Activated CD4-positive, alpha-beta T cell treated with anti-CD3 and anti-CD28 coated beads for 36 hours (primary cell): ENCODE measurements at places on chromosomes 3 and 15.

- DNase-seq = peak; percentile 57
Observed at GRCh38 chr15:68797191-68797590, 23.5 kb downstream of the ANP32A start.

DNA sequence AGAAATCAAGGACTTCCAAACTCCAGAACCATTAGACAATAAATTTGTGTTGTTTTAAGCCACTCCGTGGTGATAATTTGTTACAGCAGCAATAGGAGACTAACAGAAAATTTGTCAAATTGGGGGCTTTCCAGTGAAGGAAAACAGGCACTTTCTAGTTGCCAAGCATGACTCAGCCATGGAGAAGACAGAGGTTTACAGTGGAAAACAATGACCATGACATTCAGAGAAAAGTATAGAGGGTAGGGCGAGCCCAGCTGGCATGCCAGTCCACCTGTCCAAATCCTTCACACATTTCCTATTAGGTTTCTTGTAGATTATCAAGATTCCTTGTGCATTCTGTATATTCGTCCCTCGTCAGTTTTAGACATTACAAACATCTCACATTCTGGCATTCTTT, 24.9 kb downstream of the SLCO2A1 start:
- DNase-seq = no peak

- DNase-seq = no peak
Observed at GRCh38 chr3:193831495-193832455, 238.8 kb downstream of the OPA1 start.

DNA sequence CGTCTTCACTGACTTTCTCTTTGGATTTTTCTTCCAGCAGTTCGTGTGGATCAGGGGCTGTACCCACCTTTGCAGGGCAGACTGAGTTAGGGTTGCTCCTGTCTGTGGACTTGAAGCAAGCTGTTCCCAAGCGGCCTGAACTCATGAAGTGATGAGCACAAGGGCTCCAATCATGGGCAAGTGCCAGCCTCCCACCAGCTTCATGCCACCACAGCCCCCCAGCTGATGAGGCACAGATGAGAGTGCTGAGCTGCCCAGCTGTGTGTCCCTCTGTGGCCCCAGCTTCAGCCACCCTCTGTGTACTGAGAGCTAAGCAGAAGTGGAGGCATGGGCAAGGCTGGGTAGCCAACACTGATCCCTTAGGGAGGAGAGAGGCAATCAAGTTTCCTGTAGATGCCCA, 3.3 kb upstream of the PLCB2 start:
- no peak for DNase-seq

DNA sequence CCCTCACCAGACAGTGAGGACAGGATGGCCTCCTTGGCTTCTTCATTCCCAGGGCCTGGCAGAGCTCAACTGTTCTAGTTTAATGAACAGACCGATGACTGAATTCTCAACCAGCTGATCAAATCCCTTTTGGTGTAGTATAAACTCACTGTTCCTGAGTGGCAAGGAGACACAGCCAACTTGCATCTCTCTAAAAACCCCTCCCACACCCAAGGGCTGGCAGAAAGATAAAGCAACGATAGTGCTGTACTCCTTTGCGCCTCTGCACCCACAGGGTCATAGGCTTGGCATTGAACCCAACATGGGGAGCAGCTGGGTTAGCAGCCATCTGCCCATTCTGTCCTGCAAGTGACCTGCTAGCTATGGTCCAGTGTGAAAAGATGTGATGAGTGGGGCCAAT, 103.2 kb downstream of the RYK start:
- no peak for DNase-seq

- DNase-seq = no peak
Observed at GRCh38 chr3:125324341-125324740, 50.8 kb downstream of the ZNF148 start.

- no peak for DNase-seq
Observed at GRCh38 chr3:128498127-128498626, 5.2 kb upstream of the GATA2 start.

GRCh38 chr3:170387950-170388349, 30.4 kb downstream of the SKIL start:
- DNase-seq = no peak

DNA sequence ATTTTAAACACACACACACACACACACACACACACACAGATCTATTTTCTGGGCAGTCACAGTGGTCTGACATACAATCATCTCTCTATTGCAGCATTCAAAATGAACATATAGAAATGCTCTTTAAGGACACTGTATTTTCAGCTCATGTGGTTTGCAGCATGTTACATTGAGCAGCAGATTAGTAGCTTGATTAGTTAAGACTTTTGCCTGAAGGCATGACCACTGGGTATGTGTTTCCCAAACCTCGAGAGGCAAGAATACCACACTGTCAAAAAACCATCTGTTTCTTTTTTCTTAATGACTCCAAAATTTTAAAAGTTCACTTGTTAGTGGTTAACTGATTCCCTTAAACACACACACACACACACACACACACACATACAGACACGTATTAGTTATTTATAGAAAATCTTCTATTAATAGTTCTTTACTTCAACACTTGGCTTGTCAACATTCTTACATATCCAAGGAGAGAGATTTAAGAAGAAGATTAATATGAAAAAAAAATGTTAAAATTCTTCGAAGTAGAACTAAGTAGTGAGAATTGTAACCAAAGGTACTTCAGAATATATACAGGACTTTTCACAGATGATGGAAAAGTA, 518.2 kb downstream of the CADM2 start:
- DNase-seq = no peak

- DNase-seq = peak; percentile 75
Observed at GRCh38 chr15:89129123-89129815, 41.0 kb downstream of the ABHD2 start.

GRCh38 chr15:27937851-27938250, 161.3 kb downstream of the OCA2 start:
- no peak for DNase-seq

DNA sequence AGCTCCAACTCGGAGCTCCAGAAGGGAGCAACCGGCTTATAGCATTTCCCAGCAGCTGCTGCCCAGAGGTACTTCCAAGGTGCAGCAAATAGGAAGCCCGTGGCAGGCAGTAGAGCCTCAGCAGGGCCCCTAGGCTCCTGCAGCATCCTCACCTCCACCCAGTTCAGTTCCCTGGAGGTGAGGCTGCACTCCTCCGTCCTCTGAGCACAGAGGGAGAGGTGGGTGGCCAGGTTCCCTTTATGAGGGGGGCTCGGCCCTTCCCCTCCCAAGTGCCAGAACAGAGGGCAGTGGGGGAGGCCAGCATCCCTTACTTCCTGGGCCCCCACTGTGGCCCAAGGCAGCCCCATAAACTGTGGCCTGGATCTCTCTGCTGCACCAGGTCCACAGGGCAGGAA, 150.2 kb downstream of the ATP10A start:
- DNase-seq = no peak

DNA sequence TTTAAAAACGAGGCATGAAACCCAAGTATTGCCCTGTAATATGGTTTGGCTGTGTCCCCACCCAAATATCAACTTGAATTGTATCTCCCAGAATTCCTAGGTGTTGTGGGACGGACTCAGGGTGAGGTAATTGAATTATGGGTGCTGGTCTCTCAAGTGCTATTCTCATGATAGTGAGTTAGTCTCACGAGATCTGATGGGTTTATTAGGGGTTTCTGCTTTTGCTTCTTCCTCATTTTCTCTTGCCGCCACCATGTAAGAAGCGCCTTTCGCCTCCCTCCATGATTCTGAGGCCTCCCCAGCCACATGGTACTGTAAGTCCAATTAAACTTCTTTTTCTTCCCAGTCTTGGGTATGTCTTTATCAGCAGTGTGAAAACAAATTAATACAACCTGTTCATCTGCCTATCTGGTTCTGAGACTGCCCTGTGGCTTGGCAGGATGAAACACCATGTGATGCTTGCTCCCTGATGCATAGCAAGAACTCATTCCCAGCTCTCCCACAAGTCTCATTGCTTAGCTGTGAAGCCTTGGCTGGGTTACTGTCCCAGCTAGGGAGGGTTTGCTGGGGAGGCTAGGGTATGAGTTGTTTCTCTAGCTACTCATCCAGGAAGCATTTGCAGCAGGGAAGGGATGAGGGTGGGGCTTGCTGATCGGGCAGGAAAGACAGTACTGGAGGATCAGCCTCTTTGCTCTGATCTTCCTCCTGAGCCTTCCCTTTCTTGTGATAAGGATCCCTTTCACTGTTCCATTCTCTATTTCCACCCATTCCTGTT, 3.7 kb upstream of the SQOR start:
- no peak for DNase-seq

- DNase-seq = no peak
Observed at GRCh38 chr15:70748281-70748747, 15.0 kb downstream of the UACA start.

DNA sequence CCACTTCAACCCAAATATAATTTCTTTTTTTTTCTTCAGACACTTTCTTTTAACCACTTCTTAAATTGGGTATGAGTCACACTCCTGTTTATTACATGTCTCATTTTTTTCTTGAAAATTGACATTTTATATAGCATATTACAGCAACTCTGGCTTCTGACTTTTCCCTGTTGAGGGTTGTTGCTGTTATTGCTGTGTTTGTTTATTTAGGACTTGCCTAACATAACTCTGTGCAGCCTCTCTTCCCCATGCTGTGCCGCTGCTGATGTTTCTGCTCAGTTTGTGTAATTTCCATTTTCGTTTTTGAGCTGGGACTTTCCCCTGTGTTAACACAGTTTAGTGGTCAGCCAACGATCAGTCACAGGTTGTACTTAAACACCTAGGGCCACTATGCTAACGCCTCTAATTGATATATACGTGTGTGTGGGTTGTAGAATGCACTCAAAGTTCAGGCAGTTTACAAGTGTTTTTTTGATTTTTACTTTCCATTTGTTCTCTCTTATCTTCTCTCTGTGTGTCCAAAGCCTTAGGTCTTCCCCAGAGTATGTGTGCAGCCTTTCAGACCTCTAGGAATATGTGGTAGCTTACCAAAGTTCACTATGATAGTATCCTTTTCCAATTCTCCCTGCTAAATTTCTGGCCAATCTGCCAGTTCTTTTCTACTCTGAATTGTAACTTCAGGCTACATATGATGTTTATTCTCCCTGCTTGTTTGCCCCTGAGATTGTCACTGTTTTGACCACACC, 337.2 kb downstream of the ZBTB20 start:
- peak; percentile 11 for DNase-seq

- DNase-seq = no peak
Observed at GRCh38 chr3:176795891-176796290, 401.4 kb downstream of the TBL1XR1 start.

- DNase-seq = no peak
Observed at GRCh38 chr3:37377670-37378069, 203.3 kb upstream of the LRRFIP2 start.

- DNase-seq = no peak
Observed at GRCh38 chr3:14126017-14126886, 1.4 kb downstream of the TMEM43 start.

DNA sequence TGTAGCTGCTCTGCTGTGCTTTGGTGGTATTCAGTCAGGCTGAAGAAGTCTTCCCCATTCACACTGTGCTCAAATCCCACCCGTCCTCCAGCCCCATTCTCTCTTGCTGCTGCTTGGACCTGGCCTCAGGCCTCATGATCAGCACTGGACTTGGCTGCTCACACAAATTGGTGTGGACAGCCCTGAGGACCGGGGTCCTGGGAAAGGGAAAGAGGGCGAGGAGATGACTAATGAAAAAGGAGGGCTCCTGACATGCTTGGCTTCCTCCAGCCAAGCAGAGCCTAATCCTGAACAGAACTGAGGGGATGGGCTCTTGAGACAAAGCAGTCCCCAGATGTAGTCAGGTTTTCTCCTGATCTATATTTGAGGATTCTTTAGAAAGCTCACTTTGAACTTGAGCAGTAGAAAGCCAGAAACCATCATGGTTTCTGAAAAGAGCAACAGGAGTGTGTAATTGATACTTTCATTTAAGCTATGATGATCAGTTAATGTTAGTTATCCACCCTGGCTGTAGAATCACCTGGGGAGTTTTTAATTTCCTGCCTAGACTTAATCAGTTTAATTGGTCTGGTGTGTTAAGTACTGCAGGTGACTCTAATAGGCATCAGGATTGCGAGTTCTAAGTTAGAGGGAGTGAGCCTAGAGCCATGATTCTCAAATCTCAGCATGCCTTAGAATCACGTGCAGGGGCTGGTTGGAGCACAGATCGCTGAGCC, 79.4 kb upstream of the THBS1 start:
- no peak for DNase-seq

DNA sequence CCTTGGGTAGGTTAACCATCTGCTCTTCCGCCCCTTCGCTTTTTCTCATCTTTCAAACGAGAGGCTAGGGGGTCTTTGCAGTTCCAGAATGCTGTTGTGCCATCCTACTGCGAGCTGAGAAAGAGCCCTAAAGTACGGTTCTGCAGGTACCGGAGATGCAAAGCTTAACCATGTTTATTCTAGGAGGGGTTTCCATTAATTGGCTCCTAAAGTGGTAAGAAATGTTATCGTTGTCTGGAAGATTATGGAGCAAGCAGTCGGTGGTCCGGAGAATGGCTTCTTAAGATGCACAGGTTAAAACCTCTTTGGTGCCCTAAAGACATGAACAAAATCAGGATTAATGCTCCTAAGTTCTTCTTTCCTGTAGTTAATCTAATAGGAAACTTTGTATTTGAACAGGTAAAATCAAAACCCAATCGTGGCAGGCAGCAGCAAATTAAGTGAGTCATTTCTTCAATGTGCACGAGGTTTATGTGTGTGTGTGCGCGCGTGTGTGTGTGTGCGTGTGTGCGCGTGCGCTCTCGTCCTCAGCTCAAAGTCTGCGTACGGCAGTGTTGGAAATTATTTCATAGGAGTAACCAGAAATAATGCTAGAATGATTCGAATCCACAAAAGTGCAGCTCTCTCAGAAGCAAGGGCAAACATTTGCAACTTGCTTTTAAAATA, 772 bp downstream of the FAM81A start:
- peak; percentile 17 for DNase-seq

- DNase-seq = no peak
Observed at GRCh38 chr3:25894101-25894500, 104.2 kb downstream of the OXSM start.

DNA sequence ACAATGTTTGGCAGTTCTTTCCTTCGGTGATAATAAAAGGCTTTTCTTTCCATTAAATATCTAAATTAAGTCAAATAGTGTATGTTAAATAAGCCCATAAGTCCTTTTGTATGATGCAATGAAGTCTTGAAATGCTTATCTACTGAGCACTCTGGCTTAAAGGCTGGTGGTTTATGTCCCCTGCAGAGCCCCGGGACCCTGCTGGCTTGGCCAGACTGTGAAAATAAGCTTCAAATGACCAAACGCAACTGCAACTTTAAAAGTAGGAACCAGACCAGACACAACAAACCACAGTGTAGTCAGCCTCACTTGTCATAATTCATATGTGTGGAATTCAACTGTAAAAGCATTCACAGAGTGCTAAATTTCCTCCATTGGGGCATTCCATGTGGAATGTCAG, 72.5 kb downstream of the FOXP1 start:
- no peak for DNase-seq
